A549 (cell line): ENCODE measurements at places on chromosomes 1 and 21.

DNA sequence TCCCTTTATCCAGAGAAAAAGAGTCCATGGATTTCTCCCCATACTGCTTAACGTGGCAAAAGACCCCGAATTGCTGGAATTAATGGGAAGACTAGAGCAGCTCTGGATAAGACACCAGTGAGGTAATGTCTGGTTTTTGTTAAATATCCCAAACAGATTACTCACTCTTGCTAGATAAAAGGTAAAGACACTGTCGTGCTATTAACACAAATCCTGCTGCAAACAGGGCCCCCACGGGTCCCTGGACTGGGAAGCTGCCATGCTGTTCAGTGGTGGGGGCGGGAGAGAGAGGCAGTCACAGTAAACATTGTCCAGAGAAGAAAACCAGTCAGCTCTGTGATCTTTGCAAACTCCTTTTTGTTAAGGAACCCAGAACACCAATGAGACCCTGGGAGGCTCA, 15.2 kb upstream of the SRP9 start:
- DNase-seq, result peak; percentile 60

GRCh38 chr1:212899845-212900244, 41.8 kb downstream of the FLVCR1 start:
- no peak for DNase-seq

DNA sequence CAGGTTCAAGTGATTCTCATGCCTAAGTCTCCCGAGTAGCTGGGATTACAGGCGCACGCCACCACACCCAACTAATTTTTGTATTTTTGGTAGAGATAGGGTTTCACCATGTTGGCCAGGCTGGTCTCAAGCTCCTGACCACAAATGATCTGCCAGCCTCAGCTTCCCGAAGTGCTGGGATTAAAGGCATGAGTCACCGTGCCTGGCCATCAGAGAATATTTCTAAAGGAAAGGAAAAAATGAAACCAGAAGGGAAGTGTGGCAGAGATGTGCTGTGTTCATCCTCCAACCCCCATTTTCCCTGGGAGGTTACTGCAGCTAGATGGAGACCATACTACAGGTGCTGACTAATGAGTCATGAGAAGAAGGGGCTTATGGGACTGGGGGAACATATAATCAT, 964.1 kb downstream of the TTLL7 start:
- DNase-seq, result no peak

DNA sequence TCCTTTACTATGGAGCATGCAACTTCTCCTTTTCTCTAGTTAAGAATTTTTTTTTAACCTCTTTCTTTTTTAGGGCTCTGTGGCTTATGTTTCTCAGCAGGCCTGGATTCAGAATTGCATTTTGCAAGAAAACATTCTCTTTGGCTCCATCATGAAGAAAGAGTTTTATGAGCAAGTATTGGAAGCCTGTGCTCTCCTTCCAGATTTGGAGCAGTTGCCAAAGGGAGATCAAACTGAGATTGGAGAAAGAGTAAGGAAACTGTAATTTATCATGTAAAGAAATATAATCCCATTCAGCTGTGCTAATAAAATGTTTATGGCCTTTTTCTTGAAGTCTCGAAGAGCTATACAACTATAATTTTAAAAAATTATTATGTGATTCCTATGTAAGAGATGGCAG, 70.1 kb downstream of the HSPA13 start:
- no peak for DNase-seq

DNA sequence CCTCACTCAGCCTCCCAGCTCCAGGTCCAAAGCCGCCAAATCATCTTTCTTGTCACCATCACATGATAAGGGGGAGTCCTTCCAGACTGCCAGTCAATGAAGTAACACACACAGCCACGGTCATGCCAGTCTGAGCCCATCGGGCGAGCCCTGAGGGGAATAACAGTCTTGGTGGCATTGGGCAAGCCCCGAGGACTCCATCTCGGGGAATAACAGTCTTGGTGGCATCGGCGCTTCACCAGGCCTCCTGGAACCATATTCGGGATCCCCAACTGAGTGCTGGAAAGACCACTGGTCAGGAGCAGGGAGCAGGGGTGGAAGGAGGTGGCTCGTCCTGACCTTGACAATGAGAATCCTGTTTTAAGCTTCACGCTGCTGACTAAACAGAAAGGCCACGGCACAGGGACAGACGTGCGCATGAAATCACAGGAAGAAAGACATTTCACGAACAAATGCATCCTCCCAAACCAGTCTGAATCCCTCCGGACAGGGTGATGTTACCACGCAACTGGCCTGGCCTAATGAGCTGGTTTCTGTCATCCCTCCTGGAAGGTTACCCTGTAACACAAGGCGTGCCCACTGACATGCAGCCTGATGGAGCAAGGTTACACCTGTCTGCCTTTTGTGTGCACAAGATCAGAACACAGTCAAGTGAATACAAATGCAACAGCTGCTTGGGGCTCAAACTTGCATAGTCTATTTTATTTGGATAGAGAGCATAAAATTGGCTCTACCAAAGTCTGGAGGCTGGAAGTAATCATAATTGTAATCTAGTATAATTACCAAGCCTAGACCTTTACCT, 517.4 kb downstream of the KIF26B start:
- DNase-seq, result no peak

- no peak for DNase-seq
These were observed 63.1 kb downstream of the C1orf21 start for GRCh38 chr1:184449916-184450315.

- DNase-seq, result no peak
These were observed 26.9 kb downstream of the ETS2 start for GRCh38 chr21:38832664-38833063.

- no peak for DNase-seq
These were observed 23.7 kb upstream of the TMCO2 start for GRCh38 chr1:40224040-40224439.

DNA sequence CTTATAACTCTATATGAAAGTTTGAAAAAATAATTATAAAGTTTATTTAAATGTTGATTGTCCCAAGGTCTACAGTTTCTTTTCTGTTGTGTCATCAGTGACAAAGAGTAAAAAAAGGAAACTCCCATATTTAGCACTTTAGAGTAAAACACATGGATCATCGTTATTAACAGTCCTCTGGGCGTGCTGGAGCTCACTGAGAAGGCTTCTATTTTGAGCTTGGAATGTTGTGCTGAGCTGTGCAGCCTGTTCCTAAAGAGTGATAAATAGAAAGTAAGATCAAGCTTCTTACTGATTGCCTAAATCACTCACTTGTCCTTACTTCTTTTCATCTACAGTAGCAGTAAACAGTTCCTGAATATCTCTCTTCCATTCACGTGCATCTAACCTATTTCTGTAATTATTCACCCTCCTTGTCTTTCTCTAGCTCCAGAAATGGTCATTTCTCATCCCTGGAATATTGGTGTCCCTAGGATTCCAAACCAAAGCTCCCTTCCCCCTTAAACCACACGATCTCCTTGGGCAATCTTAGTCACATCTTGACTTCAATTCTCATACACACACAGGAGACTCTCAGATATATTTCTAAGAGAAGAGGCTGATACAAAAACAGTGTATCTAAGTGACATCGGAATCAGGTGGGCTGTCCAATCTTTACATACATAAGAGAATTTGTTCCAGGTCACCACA, 11.9 kb downstream of the GBP5 start:
- DNase-seq, result no peak

- DNase-seq, result no peak
These were observed 15.7 kb downstream of the EPHX1 start for GRCh38 chr1:225825607-225826007.

GRCh38 chr1:194975913-194976312, 1632.3 kb downstream of the KCNT2 start:
- DNase-seq, result no peak

GRCh38 chr1:39205781-39206464, 1.4 kb downstream of the MACF1 start:
- DNase-seq, result no peak

GRCh38 chr1:46526013-46526690, 25.3 kb downstream of the KNCN start:
- no peak for DNase-seq

DNA sequence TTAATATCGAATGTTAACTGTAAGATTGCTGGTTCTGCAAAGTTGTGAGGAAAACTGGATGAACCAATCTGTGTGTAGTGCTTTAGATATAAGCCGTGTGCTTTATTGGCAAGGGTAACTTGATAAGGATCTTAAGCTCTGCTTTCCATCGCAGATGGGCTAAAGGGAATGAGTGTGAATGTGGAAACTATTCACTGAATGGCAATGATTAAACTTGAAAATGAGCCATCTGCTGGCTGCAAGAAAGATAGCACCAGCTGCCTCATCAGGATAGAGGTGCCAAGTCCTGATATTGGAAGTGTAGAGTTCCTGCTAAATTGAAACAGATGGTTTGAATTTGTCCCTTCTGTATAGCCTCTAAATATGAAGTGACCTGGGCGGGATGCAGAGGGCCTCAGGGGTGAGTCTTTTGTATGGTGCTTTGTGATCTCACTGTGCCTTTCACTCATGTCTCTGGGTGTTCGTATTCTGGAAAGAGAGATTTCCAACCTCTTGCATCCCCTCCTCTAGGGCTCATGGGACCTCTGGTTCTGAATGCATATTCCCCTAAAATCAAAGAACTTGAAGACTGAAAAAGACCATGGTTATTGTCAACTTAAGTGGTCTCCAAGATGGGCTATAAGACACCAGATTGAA, 9.2 kb downstream of the FCRL3 start:
- DNase-seq, result peak; percentile 28

GRCh38 chr1:244653439-244654107, 647 bp downstream of the DESI2 start:
- peak; percentile 16 for DNase-seq

DNA sequence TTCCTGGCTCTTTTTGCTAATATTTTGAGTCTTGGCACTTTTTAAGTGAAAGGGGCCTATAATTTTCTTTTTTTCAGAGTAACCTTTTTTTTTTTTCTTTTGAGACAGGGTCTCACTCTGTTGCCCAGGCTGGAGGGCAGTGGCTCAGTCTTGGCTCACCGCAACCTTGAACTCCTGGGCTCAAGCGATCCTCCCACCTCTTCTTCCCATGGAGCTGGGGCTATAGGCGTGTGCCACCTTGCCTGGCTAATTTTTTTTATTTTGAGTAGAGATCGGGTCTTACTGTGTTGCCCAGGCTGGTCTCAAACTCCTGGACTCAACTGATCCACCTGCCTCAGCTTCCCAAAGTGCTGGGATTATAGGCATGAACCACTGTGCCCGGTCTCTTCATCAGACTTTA, 102.8 kb downstream of the DHRS3 start:
- no peak for DNase-seq

- DNase-seq, result no peak
These were observed 21.9 kb downstream of the MFAP2 start for GRCh38 chr1:16958475-16958874.

DNA sequence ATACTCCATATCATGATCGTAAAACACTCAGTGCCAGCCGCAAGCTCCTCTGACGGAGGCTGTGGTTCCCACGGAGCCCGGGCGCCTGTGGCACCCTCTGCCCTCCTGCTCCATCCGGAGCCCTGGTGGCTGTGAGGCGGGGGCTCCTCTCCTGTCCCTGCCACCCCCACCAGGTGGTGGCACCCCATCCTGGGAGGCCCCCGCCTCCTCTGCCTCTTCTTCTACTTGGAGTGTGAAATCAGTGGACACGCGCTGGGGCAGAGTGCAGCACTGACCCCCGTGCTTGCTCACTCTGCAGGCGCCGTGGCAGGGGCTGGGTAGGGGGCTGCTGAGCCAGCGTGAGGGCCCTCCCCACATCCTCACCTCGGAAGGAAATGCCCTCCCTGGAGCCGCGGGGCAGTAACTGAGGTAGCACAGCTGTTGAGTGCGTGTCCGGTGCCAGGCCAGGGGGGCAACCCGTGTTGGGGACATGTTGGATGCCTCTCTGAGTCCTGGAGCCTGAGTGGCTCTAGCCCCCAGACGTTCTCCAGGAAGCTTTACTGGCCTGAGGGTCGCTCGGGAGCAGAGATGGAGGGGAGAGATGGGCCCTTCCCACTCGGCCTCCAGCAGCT, 58.7 kb upstream of the ABCG1 start:
- DNase-seq, result no peak

DNA sequence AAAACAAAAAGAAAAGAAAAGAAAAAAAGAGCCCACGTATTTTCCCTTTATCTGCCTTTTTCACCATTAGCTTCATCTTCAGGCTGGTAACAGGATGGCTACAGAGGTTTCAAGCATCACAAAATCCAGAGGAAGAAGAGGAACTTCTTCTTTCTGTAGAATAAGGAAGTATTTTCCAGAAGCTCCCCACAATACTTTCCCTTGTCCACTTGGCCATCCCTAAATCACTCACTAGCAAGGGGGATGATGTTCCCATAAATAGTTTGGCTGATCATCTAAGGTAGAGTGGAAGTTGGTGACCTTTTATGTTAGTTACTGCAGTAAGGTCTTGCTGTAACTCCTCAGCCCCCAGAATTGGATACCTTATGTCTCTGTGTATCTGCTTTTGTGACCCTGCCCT, 45.1 kb upstream of the RNF11 start:
- DNase-seq, result no peak

GRCh38 chr1:168392958-168393549, 112.4 kb downstream of the TBX19 start:
- no peak for DNase-seq

- DNase-seq, result no peak
These were observed 5.4 kb upstream of the SLC35D1 start for GRCh38 chr1:67059346-67059745.

DNA sequence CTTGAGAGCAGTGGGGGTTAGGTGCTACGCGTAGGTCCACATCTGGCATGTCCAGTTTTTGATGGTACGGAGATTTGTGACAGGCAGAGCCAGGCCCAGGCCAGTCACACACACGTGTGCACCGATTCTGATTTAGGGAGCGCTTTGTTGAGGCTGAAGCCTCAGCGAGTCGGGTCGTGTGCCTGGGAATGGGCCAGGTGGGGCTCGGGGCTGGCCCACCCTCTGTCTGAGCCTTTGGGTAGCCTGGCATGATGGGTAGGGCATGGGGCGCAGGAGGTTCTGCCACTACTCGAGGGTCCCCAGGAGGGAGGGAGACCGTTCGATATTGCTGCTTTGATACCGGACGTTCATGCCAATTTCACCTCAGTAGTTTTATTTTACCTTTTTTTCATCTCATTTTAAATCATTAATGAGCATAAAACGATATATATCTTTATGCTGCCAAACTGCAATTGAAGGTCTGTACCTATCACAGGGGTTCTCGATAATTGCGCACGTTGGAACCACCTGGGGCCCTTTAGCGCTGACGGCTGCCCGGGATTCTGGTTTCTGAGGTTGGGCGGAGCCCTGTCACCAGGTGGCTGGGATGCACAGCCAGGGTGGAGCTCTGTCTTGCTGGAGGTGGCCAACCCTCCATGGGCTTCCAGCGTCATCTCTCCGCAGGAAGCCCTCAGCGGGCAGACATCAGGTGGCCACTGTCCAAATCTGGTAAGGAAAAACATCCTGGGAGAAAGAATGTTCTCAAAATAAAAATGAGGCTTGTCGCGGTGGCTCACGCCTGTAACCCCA, 71.9 kb downstream of the SCCPDH start:
- DNase-seq, result no peak

GRCh38 chr1:65758128-65758527, 34.6 kb upstream of the PDE4B start:
- DNase-seq, result no peak
